Urinary bladder (tissue), 4 donors: ENCODE measurements at places on chromosomes 1 and 21. TPM values are rescaled to one million over a fixed set of nuclear protein-coding genes. Genes with fewer than 3 reads are reported as not detected.

Gene SLC2A5
- total RNA-seq: 1.3 TPM

GRCh38 chr1:31642366-31642765 is 2.3 kb downstream of the PEF1 start:
- DNase-seq: no peak

Gene CIART
- total RNA-seq: 2.4 TPM

DNA sequence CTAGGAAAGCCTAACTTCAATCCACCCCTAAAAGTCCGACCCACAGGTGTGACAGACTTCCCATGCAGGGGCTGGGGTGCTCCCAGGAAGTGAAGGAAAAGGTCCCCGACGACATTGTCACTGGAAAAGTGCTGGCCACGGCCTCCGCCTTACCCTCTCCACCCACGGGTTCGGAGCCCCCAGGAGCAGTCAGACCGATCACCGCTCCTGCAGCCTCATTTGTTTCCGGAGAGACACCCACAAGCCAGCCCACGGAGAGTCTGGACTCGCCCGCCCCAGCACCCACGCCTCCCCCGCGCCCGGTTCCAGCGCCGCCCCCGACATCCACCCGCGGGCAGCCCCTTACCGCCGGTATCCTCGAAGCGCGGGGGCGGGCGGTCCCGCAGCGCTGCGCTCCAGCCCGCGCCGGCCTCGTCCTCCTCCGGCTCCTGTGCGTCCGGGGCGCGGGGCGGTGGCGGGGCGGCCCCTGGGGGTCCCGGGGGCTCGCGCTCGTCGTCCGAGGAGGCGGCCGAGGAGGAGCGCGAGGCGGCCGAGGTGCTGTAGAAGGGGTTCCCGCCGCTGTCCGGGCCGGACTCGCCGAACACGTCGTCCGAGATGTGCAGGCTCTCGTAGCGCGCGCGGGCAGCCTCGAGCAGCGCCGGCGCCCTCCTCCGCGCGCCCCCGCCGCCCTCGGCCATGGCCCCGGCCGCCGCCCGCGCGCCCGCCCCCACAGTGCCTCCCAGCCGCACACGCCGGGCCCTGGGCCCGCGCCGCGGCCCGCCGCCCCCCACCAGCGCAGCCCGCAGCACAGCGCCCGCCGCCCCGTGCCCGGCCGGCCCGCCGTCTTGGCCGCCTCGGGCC is 660 bp downstream of the PGBD5 start:
- DNase-seq: no peak

GRCh38 chr1:213103377-213104306 is 52.6 kb downstream of the RPS6KC1 start:
- no peak for DNase-seq

Gene CACHD1
- total RNA-seq: 22.3 TPM

Gene TNN
- 2.2 TPM for total RNA-seq

DNA sequence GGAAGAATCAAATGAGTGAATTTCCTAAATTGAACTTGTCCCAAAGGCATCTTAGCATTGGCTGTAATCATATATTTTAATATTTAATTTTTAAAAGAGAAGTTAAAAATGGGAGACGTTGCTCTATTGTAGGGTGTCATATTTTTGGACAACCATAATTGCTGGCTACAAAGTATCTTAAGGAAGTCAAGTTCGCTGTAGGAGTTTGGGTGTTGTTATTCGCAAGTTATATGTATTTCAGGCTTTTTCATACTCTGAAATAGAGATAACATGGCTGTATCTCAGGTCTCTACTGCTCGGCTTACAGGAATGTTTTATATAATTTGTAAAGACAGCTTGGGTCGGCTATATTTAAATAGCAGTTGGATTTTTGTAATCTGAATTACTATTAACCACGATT is 852 bp downstream of the TMEM50A start:
- no peak for DNase-seq

Gene DIPK1A
- 21.8 TPM for total RNA-seq

- DNase-seq: no peak
Measured at GRCh38 chr1:212819726-212820125, 27.7 kb downstream of the SPATA45 start.

- no peak for DNase-seq
Measured at GRCh38 chr1:59605761-59606160, 209.0 kb upstream of the HOOK1 start.

GRCh38 chr1:239840790-239841189 is 250.9 kb upstream of the FMN2 start:
- DNase-seq: no peak

GRCh38 chr1:201561601-201562000 is 22.7 kb downstream of the NAV1 start:
- DNase-seq: no peak

Gene NR5A2
- total RNA-seq: 9.0 TPM

DNA sequence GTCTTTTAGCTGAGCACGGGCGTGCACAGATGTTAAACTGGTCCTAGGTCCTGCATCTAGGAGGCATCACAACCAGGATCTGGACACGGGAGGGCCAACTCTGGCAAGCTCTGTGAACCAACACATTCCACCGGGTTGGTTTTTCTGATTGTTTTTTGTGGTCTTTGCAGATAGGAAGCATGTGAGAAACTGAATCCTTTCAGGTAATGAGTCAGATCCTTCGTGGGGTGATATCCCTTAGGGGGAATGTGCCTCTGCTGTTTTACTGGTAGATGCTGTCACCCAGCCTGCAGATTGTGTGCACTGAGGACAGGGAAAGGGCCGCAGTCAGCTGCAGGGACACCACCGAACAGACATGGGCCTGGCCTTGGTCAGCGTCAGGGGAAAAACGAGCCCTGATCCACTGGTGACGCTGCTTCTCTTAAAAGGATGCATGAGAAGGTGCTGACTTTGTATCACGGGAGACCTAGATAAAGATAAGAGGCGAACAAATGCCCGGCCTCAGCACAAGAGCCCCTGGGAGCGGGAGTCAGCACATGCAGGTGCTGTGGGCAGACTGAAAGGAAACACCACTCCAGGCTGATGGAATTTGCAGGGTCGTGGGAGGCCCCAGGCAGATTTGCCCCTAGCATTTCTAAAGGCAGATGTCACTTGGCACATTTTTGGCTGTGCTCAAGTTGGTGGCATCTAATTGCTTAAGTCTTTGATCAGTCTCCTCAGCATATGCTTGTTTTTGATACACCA is 51.1 kb downstream of the DOP1B start:
- no peak for DNase-seq

Gene HES2
- total RNA-seq: 0.53 TPM

- DNase-seq: no peak
Measured at GRCh38 chr21:39456665-39457064, 4.9 kb downstream of the SH3BGR start.

GRCh38 chr1:164689672-164690511 is 130.9 kb downstream of the PBX1 start:
- no peak for DNase-seq

GRCh38 chr1:89440911-89441310 is 77.1 kb downstream of the GBP6 start:
- no peak for DNase-seq

GRCh38 chr1:118258975-118259374 is 73.9 kb upstream of the SPAG17 start:
- DNase-seq: no peak

GRCh38 chr1:19079541-19080472 is 123.3 kb upstream of the IFFO2 start:
- DNase-seq: peak; percentile 29

GRCh38 chr1:178928041-178928440 is 57.2 kb upstream of the ANGPTL1 start:
- no peak for DNase-seq

Gene LAMC1
- total RNA-seq: 279 TPM

GRCh38 chr1:70247768-70248167 is 26.6 kb downstream of the SRSF11 start:
- no peak for DNase-seq

- DNase-seq: no peak
Measured at GRCh38 chr1:46653405-46653958, 14.7 kb downstream of the ATPAF1 start.

GRCh38 chr21:24045775-24046215 is 1561.5 kb downstream of the MRPL39 start:
- DNase-seq: peak; percentile 32

DNA sequence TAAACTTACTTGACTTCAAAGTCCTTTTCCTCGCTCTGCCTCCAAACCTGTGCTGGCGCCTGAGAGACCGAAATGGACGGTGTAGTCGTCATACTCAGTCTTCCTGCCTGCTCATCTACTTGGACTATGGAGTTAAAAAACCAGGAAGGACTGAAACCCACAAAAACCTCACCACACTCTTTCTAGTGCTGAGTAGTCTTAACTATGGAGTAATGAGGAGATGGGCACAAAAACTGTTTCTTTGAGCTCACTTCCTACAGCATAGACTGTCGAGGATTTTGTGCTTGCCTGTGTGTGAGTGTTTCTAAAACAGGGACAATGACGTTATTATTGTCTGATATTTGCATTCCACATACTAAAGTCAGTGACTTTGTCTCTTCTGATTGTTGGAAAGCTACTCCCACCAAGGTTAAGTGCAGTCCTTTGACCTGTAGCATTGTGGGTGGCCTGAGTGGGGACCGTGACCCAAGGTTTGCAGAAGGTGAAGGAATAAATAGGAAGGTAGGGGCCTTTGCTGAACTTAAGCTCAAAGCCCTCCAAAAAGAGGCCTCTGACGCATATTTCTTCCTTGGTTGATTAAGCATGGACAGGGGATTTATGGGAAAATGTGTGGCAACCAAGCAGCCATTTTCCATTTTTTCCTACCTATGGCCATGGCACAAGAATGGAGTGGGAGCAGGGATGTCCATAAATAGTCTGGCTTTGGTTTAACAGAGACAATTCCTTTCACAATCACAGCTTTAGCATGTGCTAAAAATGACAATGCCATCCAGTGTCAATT is 109.6 kb downstream of the ZBTB18 start:
- no peak for DNase-seq

Gene MAP10
- 5.4 TPM for total RNA-seq

GRCh38 chr1:1259951-1260600 is 13.6 kb upstream of the C1QTNF12 start:
- no peak for DNase-seq

- DNase-seq: no peak
Measured at GRCh38 chr1:101240041-101240430, 3.2 kb downstream of the S1PR1 start.

Gene FOXO6
- 1.5 TPM for total RNA-seq

Gene GABPB2
- 16.9 TPM for total RNA-seq

GRCh38 chr1:247647864-247648263 is 31.7 kb downstream of the OR13G1 start:
- no peak for DNase-seq

- no peak for DNase-seq
Measured at GRCh38 chr1:86052948-86053698, 103.4 kb downstream of the COL24A1 start.

- no peak for DNase-seq
Measured at GRCh38 chr1:223110952-223111351, 32.1 kb downstream of the TLR5 start.

DNA sequence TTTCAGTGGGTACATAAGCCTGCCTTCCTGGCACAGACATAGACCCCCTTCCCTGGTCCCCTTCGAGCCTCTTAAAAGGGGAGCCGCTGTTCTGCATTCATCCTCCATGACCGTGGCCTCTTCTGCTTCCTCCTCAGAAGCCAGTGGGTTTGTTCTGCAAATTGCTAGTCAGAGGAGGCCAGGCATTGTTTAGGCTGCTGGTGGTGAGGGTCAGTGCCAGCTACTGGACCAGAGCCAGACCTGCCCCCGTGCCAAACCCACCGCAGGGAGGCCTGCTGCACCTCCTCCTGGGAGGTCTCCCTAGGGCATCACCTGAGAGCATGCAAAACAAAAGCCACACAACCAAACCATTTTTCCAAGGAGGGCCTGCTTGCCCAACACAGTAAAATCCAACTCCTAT is 178.4 kb downstream of the MIS18A start:
- no peak for DNase-seq

DNA sequence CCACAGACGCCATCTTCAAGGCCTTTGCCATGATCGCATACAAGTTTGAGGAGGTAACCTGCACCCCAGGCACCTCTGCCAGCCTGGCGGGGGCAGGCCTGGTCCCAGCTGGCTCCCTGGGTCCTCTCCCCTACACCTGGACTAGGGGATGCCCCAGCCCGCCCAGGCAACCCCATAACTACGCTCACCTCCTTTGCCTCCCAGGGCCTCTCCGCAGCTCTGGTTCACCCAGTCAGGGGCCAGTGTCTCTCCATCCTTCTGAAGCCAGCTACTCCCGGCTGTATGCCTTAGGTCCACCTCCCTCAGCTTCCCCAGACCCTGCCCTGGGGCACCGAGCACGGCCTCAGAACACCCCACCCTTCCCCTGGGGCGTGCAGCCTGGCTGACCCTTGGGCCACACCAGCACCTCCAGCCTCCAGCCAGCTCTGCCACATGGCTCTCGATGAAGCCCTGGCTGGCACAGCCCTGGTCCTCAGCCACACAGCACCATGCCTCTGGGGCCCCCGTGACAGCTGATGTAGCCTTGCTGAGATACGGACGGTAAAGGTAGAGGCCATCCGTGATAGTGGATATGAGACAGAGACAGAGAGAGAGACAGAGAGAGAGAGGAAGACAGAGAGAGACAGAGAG is 80.4 kb upstream of the COL6A1 start:
- DNase-seq: no peak

DNA sequence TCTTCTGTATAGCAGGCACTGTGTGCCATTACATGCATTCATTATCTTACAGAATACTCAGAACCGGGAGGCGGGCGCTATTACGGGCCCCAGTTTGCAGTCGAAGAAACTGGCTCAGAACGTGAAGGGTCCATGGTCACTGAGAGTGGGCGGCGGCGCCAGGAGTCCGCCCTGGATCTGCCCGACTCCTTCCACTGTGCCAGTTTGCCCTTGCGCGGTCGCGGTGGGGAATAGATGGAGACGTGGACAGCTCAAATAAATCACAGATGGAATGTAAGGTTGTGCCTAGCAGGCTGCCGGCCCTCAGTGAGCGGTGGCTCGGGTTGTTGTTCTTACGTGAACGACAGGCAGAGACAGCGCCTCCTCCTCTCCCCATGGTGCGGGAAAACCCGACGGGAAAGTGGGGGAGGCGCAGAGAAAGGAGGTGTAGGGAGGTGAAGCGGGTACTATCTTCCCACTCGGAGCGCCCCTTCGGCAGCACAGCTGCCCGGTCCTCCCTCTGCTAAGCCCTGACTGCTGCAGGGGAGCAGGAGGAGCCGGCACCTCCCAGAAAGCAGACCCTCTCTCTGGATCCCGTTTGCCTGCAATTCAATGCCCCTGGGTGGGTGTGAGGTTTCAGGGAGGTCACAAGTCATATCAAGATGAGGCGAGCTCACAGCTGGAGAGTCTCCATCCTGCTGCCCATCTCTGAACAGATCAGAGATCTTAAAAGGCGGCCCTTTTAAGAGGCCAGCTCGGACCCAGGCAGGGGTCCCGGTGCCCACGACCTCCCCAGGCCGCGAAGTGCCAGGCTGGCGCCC is 1.1 kb downstream of the COL9A2 start:
- no peak for DNase-seq

Gene MMEL1
- 2.6 TPM for total RNA-seq
